Left renal cortex interstitium (tissue), 4 donors: ENCODE measurements at places on chromosomes 3 and 15.

GRCh38 chr3:70933105-70933810, 620.8 kb upstream of the MDFIC2 start:
- DNase-seq = no peak

GRCh38 chr3:22606461-22606860, 596.7 kb upstream of the UBE2E2 start:
- DNase-seq = no peak

GRCh38 chr3:177210744-177211502, 13.6 kb upstream of the TBL1XR1 start:
- no peak for DNase-seq

DNA sequence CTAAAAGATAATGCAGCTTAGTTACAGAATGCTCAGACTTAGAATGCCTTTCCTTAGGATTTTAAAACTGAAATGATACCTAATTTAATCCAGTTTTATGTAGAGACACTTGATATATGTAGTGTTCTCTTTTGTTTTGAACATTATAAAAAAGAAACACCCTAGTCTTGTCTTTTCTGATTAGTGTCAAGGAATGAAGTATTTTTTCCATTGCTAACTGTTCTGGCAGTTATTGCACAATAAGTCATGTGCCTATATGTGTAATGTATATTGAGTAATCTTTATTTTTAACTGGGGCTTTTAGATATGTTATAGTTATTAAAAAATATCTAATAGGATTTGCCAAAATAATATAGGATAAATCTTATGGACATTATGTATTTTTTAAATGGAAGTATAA, 4.5 kb downstream of the ARL8B start:
- DNase-seq = no peak

DNA sequence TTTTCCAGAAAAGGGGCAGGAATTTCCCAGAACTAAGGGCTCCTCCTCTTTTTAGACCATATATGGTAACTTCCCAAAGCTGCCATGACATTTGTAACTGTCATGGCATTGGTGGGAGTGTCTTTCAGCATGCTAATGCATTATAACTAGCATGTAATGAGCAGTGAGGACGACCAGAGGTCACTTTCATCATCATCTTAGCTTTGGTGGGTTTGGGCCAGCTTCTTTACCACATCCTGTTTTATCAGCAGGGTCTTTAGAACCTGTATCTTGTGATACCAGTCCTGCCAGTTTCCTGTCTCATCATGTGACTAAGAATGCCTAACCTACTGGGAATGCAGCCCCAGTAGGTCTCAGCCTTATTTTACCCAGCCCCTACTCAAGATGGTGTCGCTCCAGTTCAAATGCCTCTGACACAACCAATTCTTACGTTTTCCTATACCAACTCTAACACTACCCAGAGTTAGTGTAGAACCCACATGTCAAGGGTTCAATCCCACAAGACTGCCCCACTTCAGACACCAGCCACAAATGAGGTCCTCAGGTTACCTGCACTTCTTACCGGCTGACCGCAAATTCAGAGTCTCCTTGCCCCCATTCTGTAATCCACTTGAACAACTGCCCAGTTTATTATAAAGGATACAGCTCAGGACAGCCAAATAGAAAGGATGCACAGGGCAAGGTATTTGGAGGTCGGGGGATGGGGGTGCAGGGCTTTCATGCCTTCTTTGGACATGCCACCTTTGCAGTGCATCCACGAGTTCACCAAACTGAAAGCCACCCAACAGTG, 17.7 kb downstream of the FOXB1 start:
- DNase-seq = no peak

- no peak for DNase-seq
Measured at GRCh38 chr3:44802011-44802410, 40.4 kb downstream of the KIF15 start.

- DNase-seq = no peak
Measured at GRCh38 chr3:15387735-15388134, 39.6 kb downstream of the METTL6 start.

GRCh38 chr3:188026191-188026968, 127.6 kb upstream of the LPP start:
- peak; percentile 62 for DNase-seq

DNA sequence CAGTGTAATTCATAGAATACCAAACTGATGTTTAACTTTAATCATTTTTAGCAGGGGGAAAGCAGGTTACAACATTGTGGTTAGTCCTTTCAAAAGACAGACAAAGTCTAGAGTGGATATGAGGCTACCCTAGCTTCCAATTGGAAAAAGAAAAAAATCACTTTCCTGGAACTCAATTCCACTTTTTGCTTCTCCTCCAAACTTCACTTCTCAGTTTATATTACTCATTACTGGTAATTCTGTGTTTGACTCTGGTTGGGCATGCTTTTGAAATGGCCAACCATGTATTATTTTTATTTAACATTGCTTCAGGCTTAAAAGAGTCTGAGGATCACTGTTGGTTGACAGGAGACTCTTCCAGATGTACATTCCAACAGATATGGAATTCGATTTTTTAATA, 84.8 kb downstream of the RAP2B start:
- DNase-seq = no peak

DNA sequence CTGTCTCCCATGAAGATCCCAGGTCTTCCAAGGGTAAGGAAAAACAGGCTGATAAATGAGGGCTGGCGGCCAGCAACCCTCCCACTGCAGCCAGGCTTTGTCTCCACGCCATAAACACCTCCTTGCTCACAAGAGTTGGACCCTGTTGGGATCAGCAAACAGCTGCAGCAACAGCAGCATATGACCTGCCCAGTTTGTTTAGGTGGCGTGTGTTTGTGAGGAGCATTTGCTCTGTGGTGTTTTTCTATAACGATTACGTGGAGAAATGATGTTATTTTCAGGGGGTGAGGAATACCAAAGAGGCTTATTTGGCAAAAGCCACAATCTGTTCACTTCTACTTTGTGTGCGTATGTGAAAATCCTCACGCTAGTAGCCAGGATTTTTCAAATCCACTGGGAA, 58.5 kb downstream of the RFTN1 start:
- DNase-seq = no peak

DNA sequence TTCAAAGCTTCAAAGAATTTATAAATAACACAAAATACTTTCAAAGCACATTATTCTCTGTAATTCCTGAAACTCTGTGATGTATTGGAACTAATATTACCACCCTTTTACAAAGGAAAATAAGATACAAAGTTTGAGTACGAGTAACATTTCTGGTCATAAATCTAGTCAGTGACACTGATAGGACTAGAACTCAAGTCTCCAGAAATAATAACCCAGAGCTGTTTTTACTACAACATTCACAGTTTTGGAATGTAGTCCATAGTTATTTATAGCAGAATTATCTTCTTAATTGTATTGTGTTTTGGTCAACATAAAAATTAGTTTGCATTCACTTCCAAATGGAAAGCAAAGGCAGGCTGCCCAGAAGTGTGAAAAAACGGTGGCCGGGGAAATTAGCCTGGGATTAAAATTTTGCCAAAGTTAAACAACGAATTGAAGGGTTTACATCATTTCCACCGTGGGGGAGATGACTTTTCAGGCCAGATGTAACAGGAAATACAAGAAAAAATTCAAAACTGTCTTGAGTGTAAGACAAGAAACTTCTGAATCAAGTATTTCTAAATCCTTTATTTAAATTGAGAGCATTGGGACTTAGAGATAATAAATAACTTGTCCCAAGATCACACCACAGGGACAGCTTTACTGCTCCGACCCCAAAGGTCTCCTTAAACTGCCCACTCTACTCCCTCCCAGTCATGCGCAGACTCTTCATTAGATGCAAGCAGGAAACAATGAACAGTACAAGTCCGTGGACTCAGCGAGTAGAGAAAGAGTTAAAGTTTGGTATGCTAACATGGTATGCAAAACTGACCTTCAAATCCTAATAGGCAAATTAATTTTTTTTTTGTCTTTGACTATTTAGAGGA, 74.3 kb upstream of the VGLL4 start:
- peak; percentile 65 for DNase-seq

GRCh38 chr3:167918008-167918596, 177.6 kb downstream of the GOLIM4 start:
- no peak for DNase-seq

GRCh38 chr3:54950391-54951003, 22.6 kb upstream of the LRTM1 start:
- no peak for DNase-seq

GRCh38 chr15:65196637-65197336, 11.6 kb upstream of the CLPX start:
- DNase-seq = no peak

- no peak for DNase-seq
Measured at GRCh38 chr3:67064105-67064504, 66.0 kb downstream of the KBTBD8 start.

DNA sequence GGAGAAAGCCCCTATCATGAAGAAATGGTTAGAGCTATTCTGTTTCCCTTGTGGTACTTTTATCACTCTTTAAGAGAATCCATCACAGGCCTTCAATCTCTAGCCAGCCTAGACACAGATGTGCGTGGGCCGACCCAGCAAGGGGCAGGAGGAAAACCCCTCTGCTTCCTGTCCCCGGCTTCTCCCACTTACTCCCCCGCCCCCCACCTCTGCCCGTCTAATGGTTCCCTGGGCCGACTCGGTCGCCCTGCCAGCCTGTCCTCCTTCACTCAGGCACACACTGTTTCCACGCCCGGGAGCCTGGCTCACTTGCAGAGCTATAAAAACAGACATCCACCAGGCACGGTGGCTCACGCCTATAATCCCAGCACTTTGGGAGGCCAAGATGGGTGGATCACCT, 58.3 kb upstream of the TFRC start:
- no peak for DNase-seq
